Prostate gland (tissue), 2 donors: ENCODE measurements at places on chromosomes 6 and 20.
A peak's percentile ranks its signal among the peaks of the same experiment; 100 is the strongest.

DNA sequence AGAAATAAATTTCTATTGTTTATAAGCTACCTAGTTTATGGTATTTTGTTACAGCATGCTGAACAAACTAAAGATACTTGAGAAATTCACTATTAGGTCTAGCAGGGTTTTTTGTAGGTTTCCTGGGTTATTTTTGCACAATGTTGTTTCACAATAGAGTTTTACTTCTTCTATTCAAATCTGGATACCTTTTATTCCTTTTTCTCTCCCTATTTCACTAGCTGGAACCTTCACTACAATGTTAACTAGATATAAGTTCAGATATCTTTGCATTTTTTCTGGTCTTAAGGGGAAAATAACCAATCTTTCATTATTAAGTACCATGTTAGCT, 237.7 kb upstream of the CITED2 start:
- no peak for DNase-seq

- no peak for DNase-seq
These were observed 33.4 kb upstream of the GCNT2 start for GRCh38 chr6:10487668-10488327.

DNA sequence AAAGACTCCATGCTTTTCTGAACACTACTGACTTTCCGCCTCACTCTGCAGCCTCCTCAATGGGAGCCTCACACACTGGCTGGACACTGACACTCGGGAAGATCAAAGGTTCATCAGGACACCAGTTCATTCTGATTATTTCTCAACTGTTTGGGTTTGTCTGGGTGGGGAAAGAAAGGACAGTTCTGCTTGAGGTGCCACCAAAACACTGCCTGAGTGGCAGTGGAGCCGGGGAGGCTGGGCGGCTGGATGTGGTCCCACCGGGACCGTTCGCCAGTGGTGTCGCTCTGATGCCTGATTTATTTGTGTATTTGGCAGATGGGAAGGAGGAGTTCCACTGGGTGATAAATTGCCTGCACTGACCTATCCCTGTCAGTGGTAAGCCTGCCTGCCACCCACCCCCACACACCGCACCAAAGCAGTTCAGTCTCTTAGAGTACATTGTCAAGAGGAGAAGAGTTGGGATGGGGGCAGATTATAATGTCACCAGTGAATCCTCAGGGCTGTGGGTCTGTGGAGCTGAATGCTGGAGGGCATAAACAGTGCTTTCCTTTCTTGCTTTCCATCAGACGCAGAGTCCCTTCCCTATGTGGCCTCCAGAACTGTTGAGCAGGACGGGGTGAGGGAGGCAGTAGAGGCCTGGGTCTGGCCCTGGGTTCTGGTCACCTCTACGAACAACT, 49.8 kb downstream of the EDN1 start:
- no peak for DNase-seq

GRCh38 chr20:45444050-45444449, 25.5 kb upstream of the WFDC2 start:
- DNase-seq: no peak

- DNase-seq: no peak
These were observed 3.1 kb downstream of the AURKA start for GRCh38 chr20:56388882-56389281.

- no peak for DNase-seq
These were observed 412.8 kb upstream of the NRSN1 start for GRCh38 chr6:23713211-23713610.

- DNase-seq: no peak
These were observed 6.3 kb upstream of the ZNF76 start for GRCh38 chr6:35253249-35253648.

GRCh38 chr6:123648723-123649122, 12.0 kb upstream of the TRDN start:
- no peak for DNase-seq

GRCh38 chr20:51528263-51529027, 14.1 kb downstream of the NFATC2 start:
- DNase-seq: no peak

GRCh38 chr6:154292066-154292465, 64.5 kb downstream of the IPCEF1 start:
- no peak for DNase-seq

DNA sequence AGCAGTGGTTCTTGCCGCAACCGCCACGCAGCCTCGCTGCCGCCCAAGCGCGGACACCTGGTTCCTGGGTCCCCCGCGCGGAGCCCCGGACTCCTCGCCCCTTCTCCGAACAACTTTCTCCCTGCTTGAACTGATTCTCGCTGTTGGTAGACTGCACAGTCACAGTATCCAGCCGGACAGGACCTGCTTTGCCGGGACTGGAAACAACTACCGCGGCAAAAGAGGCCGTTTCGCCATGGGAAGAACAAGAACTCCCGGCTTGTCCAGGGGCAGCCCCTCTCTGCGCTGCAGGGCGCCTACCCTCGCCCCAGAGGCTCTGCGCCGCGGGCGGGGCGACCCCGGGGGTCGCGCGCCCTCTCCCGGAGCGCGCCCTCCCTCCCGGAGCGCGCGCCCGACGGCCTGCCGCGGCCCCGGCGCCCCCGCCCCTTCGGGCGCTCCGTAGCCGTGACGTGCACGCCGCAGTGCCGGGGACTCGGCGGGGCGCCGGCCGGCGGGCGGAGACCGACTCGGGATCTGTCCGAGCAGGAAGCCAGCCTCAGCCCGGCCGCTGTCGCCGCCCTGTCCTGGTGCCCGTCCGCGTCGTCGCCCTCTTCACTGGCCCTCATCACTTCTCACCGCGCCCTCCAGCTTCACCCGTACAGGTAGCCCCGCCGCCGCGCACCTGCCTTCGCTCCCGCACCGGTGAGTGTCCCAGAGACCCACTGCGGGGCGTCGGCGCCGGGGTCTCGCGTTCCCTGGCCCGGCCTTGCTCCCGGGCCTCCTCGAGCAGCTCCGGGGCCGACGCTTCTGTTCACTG, at the start of gene MYO6:
Gene MYO6, plus strand, starts transcription at position 497 of the 796 bp plus-strand sequence. CDS start 68,309 bp downstream, outside the sequence.
- peak; percentile 80 for DNase-seq

DNA sequence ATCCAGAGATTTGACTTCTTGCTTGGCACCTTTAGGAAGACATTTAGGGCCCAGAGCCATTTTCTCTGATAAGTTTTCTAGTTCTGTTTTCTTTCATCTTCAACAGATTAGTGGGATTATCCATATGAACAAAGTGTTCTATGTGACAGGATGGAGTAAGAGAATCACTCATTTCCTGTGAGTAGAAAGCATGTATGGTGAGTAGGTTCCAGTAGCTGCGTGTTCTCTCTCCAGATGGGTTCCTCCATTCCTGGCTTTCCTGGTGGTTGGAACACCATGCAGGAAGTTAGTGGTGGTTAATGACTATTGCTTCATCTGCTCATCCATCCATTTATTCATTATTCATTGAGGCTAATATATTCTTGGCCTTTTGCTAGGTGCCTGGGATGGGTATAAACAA, 54.0 kb downstream of the EFCAB8 start:
- no peak for DNase-seq

DNA sequence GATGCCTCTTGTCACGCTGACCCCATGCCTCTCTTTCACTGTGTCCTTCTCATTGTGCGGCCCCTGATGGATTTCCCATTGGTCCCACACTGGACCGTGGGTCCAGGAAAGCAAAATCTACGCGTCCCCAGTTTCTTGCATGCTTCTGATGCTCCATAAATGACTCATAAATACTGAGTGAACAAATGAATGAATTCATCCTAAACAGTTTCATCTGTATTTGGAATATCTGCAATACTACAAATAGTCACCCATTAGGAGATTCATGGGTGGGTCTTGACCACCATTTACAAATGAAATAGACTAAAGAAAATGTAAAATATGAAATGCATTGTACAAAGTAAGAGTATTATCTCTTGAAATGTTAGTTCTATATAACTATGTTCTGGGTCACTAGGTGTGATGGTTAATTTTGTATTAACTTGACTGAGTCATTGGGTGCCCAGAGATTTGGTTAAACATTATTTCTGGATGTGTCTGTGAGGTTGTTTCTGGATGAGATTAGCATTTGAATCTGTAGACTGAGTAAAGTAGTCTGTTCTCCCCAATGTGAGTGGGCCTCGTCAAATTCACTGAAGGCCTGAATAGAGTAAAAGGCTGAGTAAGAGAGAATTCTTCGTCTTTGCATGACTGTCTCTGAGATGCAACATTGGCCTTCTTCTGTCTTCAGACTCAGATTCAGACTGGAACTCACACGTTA, 448.7 kb downstream of the PREX1 start:
- no peak for DNase-seq

DNA sequence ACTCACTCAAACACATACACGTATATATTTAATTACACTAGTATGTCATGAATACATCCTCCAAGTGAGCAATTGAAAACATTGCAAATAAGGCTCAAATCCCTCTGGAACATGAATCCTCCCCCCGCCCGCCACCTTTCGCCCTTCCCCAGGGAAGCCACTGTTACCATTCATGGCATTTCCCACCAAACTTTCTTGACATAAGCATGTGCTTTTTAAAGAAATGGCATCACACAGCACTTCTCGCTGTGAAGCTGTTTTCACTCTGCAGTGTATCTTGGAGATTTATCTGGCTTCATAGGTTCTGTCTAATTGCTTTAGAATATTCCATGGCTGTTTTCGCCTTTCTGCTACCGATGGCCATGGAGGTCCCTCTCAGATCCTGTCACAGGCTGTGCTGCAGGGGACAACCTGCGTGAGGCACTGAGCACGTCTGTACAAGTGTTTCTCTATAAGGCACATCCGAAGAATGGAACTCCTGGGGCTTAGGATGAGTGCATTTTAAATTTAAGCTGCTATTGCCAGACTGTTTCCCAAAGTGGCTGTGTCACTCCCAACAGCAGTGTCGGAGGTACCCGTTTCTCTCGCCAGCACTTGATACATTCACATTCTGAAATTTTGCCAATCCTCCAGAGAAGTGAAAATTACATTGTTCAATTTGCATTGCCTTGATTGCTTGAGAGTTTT, 22.2 kb upstream of the PHACTR3 start:
- DNase-seq: no peak

- no peak for DNase-seq
These were observed 8.8 kb upstream of the MYT1 start for GRCh38 chr20:64155258-64156135.

DNA sequence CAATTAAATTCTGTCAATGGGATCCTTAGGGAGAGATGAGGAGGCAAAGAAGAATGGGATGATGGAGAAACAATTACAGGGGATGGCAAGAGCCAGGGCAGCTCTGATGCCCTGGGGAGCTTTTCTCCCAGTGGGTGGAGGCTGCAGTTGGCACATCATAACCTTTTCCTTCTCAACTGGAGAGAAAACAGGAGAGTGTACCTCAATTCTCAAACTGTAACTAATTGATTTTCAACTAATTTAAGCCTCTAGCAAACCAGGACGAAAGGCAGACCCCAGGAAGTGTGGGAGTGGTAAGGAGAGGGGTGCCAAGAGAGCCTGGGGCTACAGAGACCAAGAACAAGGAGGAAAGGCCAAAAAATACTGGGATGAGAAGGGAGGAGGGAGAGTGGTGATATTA, 5.7 kb downstream of the BMP5 start:
- no peak for DNase-seq

GRCh38 chr6:89183294-89183693, 33.9 kb downstream of the GABRR1 start:
- DNase-seq: no peak

DNA sequence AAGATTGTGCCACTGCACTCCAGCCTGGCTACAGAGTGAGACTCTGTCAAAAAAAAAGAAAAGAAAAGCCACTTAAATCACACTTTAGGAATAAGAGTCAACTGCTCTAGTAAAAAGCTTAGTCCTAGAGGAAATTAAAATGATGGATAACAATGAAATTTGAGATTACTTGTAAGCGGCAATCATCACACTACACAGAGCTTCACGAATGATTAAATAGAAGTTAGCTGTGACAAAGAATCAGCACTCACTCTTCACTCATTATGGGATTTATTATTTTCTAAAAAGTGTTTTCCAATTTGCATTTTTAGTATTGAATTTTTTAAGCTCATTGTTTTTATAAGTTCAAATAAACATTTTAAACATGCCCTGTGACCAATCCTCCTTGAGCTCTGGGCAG, 718.0 kb downstream of the UTRN start:
- no peak for DNase-seq

DNA sequence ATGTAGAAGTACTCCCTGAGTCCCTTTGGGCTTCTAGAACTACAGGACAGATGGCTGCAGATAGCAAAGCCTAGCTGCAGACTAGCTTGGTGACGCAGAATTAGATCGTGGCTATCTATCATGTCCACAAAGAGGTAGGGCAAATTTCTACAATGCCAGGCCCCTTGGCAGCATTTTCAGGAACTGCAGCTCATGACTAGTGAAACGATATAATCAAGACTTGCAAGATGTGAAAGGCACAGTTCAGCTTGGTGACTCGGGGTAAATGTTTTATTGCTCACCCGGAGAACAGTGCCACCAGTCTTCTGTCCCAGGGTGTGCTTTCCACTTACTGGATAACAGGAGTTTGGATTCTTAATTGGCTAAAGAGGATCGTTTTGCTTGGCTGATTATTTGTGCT, 108.7 kb upstream of the LY86 start:
- DNase-seq: no peak
